ENCODE measurements at places on chromosomes 16 and 17. TPM values are rescaled to one million over a fixed set of nuclear protein-coding genes. Genes with fewer than 3 reads are reported as not detected.

KPNA2 gene
- 49.2 TPM for total RNA-seq

ZNF785 gene
- total RNA-seq: 10.6 TPM

KCNJ2 gene
- total RNA-seq: 2.9 TPM

KRTAP4-1 gene
- not detected for total RNA-seq

SCGB1C2 gene
- total RNA-seq: not detected
